NCI-H1092 treated with DMSO at 0.1 percent for 48 hours (cell line): ENCODE measurements at places on chromosomes 6 and 20.
A peak's percentile ranks its signal among the peaks of the same experiment; 100 is the strongest.

- DNase-seq, result peak; percentile 85
Measured at GRCh38 chr20:10793766-10794165, 120.0 kb upstream of the JAG1 start.

- no peak for DNase-seq
Measured at GRCh38 chr6:115601064-115601463, 459.6 kb downstream of the FRK start.

GRCh38 chr20:5531318-5532081 is 214.7 kb upstream of the PROKR2 start:
- DNase-seq, result no peak

DNA sequence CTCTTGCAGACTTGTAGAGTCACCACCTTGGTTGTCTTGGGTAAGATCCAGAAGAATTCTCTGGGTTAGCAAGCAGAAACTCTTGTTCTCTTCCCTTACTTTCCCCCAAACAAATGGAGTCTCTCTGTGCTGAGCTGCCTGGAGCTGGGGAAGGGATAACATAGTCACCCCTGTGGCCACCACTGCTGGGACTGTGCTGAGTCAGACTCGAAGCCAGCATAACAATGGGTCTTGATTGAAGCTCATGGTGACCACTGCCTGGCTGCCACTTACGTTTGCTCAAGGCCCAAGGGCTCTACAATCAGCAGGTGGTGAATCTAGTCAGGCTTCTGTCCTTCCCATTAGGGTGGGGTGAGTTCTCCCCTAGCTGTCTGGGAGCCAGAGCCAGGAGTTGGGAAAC is 15.4 kb upstream of the ERVFRD-1 start:
- DNase-seq, result no peak

- DNase-seq, result no peak
Measured at GRCh38 chr6:143126574-143126941, 65.9 kb downstream of the AIG1 start.

DNA sequence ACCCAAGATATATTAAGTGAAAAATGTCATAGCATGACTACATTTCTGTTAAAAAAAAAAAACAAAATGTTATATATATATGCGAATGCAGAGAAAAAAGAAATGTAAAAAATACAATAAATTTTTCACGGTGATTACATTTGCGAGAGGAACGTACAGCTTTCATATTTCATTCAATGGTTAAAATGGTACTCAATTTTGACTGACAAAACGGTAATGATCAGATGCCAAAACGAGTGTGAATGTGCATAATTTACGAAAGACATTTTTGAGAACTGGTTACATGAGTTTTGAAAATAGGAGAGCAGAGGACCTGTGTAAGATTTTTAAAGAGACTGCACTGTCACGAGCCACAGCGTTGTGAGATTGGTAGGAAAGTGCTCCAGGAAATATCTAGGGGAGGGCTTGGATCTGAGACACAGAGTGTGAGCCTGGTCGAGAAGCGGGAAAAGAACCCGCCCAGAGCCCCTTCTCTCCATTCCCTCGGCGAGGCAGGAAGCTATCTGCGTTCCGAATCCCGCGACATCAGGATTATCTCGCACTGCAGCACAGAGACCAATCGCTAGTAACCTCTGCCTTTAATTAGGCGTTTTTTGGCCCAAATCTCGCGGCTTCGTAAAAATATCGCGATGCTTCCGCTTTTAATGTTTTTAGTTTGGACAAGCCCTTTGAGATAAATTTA is 28.5 kb downstream of the TRIM27 start:
- peak; percentile 92 for DNase-seq

DNA sequence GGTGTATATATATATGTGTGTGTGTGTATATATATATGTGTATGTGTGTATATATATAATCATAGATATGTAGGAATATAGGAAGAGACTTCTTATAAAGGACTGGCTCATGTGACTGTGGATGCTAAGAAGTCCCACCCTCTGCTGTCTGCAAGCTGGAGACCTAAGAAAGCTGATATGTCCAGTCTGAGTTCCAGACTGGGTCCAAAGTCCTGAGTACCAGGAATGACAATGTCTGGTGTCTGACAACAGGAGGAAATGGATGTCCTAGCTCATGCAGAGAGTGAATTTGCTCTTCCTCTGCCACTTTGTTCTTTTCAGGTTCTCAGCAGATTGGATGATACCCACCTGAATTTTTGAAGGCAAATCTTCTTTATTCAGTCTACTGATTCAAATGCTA is 7.1 kb downstream of the ALDH5A1 start:
- DNase-seq, result no peak

DNA sequence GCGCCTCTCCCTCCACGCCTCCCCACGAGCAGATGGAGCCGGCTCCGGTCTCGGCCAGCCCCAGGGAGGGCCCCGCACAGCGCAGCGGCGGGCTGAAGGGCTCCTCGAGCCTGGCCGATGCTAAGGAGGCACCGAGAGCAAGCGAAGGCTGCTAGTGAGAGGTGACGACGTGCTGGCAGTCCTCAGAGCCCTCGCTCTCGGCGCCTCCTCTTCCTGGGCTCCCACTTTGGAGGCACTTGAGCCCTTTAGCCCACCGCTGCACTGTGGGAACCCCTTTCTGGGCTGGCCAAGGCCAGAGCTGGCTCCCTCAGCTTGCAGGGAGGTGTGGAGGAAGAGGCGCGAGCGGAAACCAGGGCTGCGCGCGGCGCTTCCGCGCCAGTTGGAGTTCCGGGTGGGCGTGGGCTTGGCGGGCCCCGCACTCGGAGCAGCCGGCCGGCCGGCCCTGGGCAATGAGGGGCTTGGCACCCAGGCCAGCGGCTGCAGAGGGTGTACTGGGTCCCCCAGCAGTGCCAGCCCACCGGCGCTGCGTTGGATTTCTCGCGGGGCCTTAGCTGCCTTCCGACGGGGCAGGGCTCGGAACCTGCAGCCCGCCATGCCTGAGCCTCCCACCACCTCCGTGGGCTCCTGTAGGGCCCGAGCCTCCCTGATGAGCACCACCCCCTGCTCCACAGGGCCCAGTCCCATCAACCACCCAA is 2.5 kb upstream of the TMEM14C start:
- DNase-seq, result peak; percentile 15

DNA sequence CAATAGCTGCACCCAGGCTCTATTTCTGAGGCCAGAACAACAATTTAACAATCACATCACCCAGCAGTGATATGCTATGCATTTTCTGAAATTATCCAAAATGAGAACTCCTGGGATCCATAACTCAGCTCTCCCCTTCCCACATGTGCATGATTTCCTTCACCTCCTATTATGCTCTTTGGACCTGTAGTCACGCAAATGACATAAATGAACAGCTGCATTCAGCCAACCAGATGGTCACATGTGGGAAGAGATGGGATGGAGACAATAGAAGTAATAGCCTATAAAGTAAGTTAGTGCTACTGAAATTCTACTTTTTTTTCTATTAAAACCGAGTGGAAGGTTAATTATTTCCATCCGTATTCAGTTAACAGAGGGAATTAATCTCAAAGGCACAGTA is 662.1 kb upstream of the ID4 start:
- no peak for DNase-seq

DNA sequence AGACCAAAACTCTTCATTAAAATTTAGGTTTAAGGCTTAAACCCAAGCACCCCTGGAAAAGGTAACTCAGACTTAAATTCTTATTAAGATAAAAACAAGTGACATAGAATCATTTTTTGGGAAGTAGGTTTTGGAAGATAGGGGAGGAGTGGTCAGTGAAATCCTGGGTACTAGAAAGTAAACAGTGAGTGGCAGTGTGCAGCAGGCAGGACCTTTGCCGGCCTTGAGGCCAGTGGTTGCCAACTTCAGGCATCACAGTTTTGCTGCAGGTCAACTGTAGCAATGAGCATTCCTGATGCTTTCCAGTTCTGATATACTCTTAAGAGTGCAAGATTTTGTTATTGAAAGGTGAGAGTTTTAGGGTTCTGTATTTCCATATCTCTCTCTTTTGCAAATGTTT is 69.3 kb upstream of the SUPT3H start:
- no peak for DNase-seq

DNA sequence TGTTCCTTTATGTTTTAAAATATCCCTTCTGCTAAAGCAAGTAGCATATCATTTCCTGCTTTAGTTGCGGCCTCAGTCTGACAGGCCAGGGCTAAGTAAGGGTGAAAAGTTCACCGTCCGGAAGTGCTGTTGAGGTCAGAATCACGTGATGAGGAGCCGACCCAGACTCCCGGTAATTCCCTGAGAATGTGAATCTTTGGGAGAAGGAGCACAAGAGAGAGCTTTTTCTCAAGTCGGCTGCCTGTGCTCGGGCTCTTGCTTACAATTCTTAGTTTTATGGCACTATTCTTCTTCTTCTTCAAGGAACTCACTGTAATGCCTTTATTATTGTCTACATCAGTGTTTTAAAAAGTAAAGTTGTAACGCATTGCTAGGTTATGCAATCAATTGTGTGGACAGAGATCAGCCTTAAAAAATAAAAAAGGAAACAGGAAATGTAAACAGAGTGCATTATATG is 309.3 kb downstream of the PRL start:
- no peak for DNase-seq
